NCI-H1092 (cell line): ENCODE measurements at places on chromosomes 4 and X.

- peak; percentile 66 for DNase-seq
Observed at GRCh38 chrX:13377550-13377934, 57.7 kb upstream of the ATXN3L start.

- DNase-seq: no peak
Observed at GRCh38 chr4:82528074-82528473, 33.7 kb downstream of the TMEM150C start.

DNA sequence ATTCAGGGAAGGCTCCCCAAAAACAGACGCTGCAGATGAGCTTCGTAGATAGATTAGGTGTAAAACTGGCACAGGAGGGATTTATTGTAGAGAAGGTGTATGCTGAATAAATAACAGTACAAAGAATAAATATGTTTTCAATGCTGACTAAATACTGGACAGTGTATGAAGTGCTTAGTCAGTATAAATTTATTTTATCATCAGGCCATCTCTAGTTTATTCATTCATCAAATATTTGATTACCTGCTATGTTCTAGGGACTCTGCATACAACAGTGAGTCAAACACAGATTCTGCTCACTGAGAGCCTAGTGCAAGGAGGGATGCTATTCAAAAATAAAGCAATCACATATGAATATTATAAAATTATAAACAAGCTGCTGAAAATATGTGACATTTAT lies 63.6 kb upstream of the TSPAN5 start:
- DNase-seq: no peak

- DNase-seq: no peak
Observed at GRCh38 chr4:150720973-150721518, 139.1 kb downstream of the MAB21L2 start.

DNA sequence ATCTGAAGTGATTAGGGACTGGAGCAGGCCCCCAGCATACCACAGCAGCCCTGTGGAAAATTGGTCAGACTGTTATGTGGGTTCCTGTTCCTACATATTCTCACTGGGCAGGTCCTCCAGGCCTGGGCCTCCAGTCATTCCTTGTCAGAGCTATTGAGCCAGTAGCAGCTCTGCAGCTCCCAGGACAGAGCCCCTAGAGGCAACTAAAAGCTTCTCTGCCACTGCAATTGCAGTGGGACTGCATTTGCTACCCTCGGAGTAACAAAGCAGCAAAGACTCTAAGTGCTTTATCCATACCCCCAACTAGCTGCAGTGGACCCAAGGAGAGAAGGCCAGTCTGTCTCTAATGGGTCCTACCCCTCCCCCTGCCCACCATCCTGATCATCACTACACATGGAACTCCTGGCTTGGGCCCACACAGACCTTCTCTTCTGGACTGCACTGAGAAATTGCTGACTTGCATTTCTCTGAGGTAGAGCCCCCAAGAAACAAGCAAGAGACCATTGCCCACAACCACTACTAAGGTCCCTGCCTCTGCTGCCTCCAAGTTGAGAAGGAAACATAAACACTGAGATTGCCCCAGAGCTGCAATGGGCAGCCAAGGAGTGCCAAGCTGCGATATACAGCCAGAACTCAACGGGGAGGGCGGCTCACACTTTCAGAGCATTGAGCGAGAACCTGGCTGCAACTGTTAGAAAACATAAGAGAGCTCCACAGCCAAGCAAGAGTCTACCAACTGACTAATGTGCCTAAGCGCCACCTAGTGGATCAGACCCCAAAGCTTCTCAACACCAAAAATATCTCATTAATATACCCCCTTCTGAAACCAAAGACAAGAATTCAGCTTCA lies 738.7 kb upstream of the NDST4 start:
- peak; percentile 37 for DNase-seq

- DNase-seq: no peak
Observed at GRCh38 chrX:133516686-133517085, 101.4 kb upstream of the GPC4 start.

DNA sequence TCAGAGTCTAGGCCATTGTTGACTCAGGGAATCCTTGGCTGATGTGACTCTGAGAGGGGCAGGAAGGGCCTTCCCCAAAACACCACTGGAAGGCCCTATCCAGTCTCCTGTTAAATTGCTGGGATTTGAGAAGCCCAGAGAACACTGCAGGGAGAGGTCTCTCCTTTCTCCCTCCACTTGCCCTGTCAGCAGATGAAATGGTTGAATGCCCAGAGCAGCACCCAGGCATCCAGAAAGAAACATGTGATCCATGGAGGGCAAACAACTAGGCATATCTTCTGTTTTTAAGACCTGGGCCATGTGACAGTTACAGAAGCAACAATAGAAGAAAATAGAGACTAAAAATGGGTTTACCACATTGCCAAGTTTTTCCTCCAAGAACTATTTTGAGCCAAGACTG lies 291.1 kb downstream of the QDPR start:
- DNase-seq: no peak

GRCh38 chr4:8547912-8548730 lies 32.1 kb upstream of the GPR78 start:
- DNase-seq: no peak

DNA sequence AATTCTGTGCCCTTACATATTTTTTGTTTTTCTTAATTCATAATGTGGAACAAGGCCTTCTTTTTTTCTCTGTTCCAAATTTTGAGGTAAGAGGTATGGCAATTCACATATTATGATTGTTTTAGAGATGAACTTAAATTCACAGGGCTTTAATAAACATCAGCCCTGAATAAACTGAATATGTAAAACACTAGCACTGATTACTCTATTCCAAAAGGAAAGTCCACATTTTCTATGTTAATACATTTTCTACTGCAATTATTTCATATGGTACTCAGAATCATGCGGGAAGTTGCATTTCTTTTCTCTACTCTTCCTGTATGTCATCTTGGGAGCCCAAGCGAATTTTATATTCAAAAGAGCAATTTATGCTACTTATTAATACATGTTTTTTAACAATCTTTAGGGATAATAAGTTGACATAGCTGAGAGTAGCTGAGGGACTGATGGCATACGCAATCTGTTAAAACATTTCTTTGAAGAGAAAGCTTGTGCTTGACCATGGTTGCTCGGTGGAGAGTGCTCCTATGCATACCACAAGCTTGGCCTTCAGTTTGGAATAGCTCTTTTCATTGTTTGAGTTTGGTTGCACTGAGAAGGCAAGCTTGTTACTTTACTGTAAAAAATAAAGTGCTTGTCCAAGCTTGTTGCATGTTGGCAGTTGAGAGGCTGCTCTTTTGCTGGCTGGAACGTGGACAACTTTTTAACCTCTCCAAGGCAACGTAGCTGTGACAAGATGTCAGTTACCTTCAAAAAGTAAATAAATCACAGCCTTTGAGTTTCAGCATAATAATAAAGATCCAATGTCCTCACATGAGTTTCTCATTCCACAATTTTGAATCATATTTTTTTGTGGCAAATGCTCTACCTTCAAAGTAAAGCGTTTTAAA lies 196.3 kb upstream of the SPRY1 start:
- DNase-seq: no peak

DNA sequence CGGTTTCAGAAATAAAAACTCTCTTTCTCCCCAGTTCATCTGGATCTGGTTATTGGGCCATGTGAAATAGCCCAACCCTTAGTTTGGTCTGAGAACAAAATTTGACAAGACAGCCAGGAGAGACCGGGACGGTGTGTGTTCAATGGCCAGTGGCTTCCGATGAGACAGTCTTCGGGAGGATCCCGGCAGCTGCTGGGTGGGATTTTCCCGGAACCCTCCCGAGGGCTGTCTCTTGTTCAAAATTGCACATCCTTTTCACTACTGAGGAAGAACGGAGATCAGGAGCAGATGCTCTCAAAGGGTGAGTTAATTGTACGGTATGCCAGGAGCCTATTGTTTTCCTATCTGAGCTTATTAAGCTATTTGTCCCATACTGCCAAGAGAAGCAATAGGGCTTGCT lies 166.5 kb downstream of the PRR32 start:
- DNase-seq: no peak

DNA sequence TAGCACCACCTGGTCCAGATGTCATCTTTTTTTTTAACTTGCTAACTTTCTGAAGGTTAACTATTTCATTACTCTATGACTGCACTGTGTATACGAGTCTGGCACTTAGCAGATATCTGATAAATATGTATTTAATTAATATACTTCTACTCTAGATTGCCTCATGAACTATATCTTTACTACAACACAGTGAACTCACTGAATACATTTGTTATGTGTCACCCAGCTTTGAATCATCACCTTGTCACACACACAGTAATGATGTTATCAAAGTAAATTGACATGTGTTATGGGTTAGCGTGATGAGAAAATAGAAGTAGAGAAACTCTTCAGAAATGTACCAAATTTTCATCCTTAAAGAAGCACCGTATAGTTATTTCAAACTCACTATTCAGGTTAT lies 419.3 kb upstream of the ADGRL3 start:
- DNase-seq: no peak

- no peak for DNase-seq
Observed at GRCh38 chr4:166073783-166074182, 200.7 kb downstream of the TLL1 start.
